Ovary (tissue), 10 donors: ENCODE measurements at places on chromosomes 11 and 22. TPM values are rescaled to one million over a fixed set of nuclear protein-coding genes. Genes with fewer than 3 reads are reported as not detected.
A peak's percentile ranks its signal among the peaks of the same experiment; 100 is the strongest.

- DNase-seq, result no peak
Measured at GRCh38 chr22:35938226-35938625, 90.4 kb downstream of the RBFOX2 start.

ENTHD1 gene
- not detected for total RNA-seq

- DNase-seq, result no peak
Measured at GRCh38 chr22:46110215-46110614, 40.1 kb upstream of the PPARA start.

CADM1 gene
- total RNA-seq, result 16.3 TPM

DEUP1 gene
- 0.72 TPM for total RNA-seq

DNA sequence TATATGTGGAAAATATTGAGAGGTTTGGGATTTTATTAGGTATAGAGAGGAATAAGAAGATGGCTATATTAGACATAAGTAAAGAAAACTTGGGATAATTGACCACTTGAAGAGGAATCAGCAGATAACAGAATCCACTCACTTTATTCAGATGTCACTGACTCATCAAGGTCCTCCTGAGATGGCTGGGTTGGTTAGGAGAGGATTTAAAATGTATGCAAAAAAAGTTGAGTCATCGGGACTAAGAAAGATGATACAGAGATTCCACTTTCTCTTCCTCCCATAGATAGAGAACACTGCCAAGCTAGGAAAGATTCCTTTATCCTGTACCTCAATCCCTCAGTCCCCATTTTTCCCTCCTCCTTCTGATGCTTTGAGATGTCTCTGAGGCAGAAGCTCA, at the start of gene OR6A2:
Gene OR6A2 (minus strand): TSS at position 288 of the 400 bp plus-strand sequence. CDS start 3,981 bp downstream, outside the sequence.
- no peak for DNase-seq

DNA sequence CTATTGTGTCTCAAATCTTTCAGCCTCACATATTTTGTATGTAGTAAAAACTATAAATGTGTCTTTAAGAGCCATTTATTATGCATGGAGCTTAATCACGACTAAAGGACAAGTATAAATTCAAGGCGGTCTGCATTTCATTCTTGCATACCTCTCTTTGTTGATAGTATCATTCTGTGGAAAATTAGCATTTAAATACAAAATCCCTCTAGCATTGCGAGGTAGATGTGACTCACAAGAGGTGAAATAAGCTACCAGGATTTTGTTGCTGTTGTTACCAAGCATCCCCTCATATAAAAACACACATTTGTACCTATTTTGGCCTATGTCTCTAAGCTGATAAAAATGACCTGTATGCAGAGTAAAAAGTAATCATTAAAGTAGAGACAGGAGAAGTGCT, 537.4 kb upstream of the LUZP2 start:
- no peak for DNase-seq

DNA sequence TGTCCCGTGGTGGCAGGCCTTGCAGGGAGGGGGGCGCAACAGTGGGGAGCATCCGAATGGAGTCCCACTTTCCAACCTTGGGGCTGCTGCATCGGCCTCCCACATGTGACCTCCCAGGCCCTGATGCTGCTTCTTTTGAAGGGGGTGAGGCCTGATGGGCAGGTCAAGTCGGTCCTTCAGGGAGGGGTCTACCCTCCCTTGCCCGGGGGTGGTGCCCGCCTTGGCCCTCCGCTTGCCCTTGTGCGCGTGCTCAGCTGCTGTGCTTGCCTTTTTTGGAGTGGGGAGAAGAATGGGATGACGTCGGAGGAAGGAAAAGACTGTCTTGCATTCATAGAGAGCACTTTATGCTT, 66.9 kb downstream of the PRDM11 start:
- no peak for DNase-seq

OR4A15 gene
- total RNA-seq, result not detected

DNA sequence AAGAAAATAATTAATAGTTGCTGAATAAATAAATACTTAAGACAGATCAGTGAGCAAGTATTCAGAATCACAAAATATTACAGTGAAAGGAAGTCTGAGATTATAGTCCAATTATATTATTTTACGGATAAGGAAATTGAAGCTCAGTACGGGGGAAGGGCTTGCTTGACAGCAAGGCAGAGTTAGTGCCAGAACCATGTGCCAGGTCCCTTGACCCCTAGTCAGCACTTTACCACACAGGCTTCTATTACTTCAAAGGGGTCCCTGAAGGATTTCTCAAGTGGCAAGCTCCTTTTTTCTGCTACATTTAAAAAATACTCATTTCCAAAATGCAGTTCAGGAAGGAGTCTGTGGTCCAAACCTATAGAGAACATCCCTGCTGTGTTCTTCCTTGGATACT, 85.3 kb downstream of the CLPB start:
- no peak for DNase-seq

GRCh38 chr11:59158206-59159068, 13.5 kb upstream of the DTX4 start:
- DNase-seq, result no peak

GRCh38 chr11:66221726-66222236, 46.7 kb upstream of the RAB1B start:
- no peak for DNase-seq

SESN3 gene
- 37.1 TPM for total RNA-seq

DNA sequence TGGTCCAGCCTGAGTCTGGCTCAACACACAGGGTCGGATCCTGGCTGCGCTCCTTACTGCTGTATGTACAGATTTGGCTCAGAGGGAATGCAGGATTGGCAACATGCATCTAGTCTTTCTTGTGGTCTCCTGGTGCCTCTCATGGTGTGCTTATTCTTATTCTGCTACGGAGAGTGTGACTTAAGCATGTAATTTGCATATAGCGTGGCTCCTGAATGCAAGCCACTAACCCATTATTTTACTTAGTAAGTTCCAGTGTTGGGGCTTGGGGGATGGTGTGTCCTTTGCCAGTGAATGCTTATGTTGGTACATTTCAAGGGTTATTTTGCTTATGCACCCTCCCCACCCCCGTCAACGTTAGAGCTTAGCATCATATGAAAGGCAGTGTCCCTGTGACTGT, 51.2 kb downstream of the PTPRJ start:
- DNase-seq, result no peak

CD6 gene
- 0.42 TPM for total RNA-seq

CFL1 gene
- 476 TPM for total RNA-seq

DNA sequence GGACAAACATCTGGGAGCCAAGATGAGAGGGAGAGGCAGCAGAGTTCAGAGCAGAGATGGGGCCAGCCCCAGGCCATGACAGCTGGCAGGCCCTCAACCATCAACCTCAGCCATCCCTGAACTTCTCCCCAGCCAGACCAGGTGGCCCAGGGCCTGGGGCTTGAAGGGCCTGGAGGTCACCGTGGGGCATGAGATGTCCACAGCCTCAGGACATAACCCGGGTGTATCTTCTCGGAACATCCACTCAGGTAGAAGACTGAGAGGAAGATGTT, 12.4 kb upstream of the SLC39A13 start:
- no peak for DNase-seq

DNA sequence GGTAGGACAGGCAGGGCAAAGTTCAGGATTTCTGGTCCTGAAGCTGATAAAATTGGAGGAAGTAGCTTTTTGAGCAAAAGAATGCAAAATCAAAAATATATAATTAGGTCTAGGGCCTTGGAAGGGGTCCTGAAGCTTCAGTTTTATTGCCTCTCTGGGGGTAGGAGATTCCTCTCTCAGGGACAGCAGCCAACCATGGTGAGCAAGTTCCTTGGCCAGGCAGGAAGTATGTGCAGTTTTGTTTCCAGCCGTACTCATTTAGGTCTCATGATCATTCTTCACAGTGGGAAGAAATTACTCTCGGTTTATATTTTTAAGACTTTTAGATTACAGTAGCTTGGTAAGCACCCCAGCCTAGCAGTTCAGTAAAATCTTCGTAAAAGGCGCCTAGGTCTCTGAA, 2.9 kb upstream of the RAB38 start:
- DNase-seq, result no peak

DBX1 gene
- total RNA-seq, result not detected

C11orf42 gene
- total RNA-seq, result not detected

- no peak for DNase-seq
Measured at GRCh38 chr22:36279219-36279666, 26.3 kb downstream of the APOL1 start.

- DNase-seq, result no peak
Measured at GRCh38 chr11:119791047-119791446, 62.0 kb upstream of the NECTIN1 start.

APOBEC3H gene
- not detected for total RNA-seq

RIMBP3B gene
- total RNA-seq, result 0.08 TPM

GRCh38 chr11:35839368-35840161, 104.3 kb upstream of the LDLRAD3 start:
- DNase-seq, result no peak

- DNase-seq, result no peak
Measured at GRCh38 chr22:45878901-45879551, 97.9 kb downstream of the WNT7B start.

TIMP3 gene
- total RNA-seq, result 77.5 TPM

PATE4 gene
- total RNA-seq, result not detected

CUL5 gene
- 32.1 TPM for total RNA-seq

DNA sequence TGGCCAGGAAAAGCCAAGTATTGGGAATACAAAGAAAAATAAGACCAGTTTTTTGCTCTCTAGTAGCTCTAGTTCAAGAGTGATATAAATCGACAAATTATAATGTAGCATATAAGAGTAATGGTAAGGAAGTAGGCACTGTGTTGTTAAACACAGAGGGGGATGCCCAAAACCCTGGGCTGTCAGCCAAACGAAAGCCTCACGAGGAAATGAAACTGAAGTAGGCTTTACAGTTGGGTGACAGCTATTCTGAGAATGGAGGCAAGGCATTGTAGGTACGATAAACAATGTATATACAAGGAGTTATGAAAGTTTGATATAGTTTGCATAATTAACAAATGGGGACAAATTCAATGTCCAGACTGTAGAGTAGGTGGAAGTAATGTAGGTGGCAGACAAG, 176.4 kb downstream of the FAM181B start:
- DNase-seq, result no peak

QSER1 gene
- total RNA-seq, result 30.1 TPM

DNA sequence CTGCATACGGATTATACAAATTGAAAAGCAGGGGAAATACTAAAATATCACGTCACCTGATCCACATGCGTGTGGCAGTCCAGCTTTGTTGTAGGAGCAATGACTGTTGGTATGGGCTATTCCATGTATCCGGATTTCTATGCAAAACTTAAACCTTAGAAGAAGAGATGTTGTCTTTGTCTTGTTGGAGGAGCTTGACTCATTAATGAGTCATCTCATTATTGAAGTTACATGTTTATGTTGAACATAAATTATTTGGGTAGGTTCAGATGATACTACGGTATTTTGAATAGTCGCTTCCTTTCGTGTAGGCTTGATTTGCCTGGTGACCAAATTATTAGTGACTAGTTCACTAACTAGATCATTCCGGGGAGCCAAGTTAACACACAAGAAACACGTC, 806 bp upstream of the SAAL1 start:
- no peak for DNase-seq

DNA sequence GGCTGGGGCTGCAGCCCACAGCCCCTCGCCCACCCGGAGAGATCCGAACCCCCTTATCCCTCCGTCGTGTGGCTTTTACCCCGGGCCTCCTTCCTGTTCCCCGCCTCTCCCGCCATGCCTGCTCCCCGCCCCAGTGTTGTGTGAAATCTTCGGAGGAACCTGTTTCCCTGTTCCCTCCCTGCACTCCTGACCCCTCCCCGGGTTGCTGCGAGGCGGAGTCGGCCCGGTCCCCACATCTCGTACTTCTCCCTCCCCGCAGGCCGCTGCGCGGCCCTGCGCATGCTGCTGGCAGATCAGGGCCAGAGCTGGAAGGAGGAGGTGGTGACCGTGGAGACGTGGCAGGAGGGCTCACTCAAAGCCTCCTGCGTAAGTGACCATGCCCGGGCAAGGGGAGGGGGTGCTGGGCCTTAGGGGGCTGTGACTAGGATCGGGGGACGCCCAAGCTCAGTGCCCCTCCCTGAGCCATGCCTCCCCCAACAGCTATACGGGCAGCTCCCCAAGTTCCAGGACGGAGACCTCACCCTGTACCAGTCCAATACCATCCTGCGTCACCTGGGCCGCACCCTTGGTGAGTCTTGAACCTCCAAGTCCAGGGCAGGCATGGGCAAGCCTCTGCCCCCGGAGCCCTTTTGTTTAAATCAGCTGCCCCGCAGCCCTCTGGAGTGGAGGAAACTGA, 731 bp downstream of the GSTP1 start:
- DNase-seq, result peak; percentile 78

DNA sequence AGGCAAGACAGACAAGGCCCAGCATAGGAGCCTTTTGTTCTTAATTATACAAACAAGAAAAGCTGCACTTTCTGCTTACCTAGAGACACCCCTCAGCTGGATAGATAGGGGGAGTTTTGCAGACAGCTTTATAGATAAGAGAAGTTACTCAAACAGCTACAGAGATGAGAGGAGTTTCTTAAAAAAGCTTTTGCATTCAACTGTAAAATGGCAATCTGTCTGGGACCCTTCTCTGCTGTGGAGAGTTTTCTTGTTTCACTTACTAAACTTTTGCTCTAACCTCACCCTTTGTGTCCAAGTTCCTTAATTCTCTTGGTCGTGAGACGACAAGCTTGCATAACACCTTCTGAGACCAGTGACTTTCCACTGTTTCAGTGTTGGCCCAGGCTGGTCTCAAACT, 103.8 kb upstream of the CHORDC1 start:
- no peak for DNase-seq

CHRM1 gene
- total RNA-seq, result not detected

PPP1R14B gene
- total RNA-seq, result 49.7 TPM

CLDN5 gene
- total RNA-seq, result 62.7 TPM

- DNase-seq, result peak; percentile 64
Measured at GRCh38 chr11:119093942-119094815, 7.5 kb downstream of the DPAGT1 start.

- DNase-seq, result no peak
Measured at GRCh38 chr11:1018091-1018490, 18.4 kb downstream of the MUC6 start.

GRCh38 chr11:11980200-11980599, 28.2 kb downstream of the DKK3 start:
- no peak for DNase-seq
